Retina (tissue), 1 donor: ENCODE measurements at places on chromosomes 7 and 10.

- DNase-seq, result no peak
Observed at GRCh38 chr10:33087152-33087551, 129.1 kb upstream of the ITGB1 start.

DNA sequence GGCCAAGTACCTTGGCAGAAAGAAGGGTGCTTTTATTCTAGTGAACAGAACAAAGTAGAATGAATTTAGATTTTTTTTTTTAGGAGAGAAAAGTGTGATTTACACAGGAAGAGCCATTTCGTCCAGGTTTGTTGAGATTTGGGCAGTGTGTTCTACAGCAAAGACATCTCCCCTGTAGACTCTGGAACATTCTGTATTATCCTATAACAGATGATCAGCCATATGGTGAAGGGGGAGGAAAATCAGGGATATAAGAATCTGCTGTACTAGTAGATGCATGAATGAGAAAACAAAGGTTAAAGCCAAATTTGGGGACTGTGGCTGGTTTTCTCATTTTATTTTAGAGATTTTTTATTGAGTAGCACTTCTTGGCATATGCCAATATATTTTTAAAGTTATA, 453.7 kb upstream of the LRRTM3 start:
- no peak for DNase-seq

DNA sequence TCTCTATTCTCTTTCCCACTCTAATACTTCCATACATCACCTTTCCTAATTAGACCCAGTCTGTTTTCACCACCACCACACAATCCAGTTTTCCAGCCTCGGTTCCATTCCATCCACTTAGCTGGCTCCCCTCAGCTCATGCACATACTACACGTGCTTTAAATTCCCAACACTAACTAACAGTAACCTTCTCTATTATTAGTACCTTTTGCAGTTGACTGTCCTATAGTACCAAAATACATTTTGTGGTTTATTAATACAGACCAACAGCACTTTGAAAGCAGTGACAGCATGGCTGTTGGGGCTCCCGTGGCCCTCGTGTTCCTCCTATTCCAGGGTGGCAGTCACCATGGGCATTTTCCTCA, 64.9 kb downstream of the LARP4B start:
- no peak for DNase-seq

GRCh38 chr7:99112097-99112496, 31.8 kb downstream of the SMURF1 start:
- DNase-seq, result no peak

- no peak for DNase-seq
Observed at GRCh38 chr10:78298835-78299234, 265.2 kb downstream of the RPS24 start.

GRCh38 chr7:127895814-127896280, 135.4 kb downstream of the LRRC4 start:
- no peak for DNase-seq

- DNase-seq, result no peak
Observed at GRCh38 chr7:53101026-53101425, 65.6 kb downstream of the POM121L12 start.

DNA sequence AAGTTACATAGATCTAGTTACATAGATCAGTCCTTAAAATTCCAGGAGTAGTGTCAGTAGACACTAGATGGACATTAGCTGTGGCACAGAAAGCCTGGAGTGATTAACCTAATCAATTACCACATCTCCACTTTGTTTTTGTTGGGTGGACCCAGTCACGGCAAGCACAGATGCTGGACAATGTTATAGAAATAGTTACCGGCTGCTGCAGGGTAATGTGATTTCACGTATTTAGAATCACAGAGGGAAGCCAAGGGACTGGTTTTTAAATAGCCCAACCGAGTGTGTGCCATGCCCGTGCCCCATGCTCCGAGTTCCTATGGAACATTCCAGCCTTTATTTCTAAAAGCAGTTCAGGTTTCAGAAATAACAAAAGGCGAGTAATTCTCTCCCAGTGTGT, 2.8 kb downstream of the LGI1 start:
- no peak for DNase-seq

GRCh38 chr10:58969576-58969975, 206.9 kb upstream of the PHYHIPL start:
- DNase-seq, result no peak
